Upper lobe of left lung (tissue), 6 donors: ENCODE measurements at places on chromosomes 11 and 22. TPM values are rescaled to one million over a fixed set of nuclear protein-coding genes. Genes with fewer than 3 reads are reported as not detected.

Gene NEFH
- total RNA-seq: 0.26 TPM

Gene GSTT2B
- total RNA-seq: 19.8 TPM

DNA sequence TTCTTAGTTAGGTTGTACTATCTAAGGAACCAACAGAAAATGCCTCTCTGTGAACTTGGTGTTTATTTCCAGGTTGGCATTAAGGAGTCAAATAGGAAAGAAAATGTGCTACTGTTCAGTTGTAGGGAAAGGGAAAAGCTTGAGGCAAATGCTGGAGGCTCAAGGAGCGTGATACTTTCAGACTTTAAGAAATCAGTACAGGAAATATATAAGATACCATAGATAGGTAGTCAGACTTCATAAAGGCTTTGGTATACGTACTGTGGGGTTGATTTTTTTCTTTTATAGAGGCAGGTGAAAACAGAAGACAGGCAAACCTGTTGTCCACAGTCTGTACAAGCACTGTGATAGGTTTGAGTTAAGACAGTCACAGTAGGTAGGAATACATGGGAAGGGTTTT, 30.8 kb downstream of the EP300 start:
- no peak for DNase-seq

GRCh38 chr11:44758983-44759382, 32.2 kb downstream of the TSPAN18 start:
- no peak for DNase-seq

DNA sequence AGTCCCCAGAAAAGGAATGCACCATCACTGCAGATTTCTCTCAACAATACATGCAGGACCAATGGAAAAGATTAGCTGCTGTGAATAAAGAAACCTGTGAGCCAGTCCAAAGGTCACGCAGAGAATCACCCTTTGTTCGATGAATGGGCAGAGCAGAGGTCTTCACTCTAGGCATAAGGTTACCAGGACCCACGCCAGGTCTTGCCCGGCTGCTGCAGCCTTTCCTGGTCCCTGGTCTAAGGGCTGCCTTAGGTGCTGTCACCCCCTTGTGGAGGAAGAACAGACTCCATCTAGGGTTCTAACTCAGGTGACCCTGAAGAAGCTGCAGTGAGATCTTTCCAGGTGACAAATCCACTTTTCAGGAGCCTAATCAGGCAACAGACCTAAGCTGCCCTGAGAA, 29.0 kb upstream of the NAP1L4 start:
- DNase-seq: no peak

DNA sequence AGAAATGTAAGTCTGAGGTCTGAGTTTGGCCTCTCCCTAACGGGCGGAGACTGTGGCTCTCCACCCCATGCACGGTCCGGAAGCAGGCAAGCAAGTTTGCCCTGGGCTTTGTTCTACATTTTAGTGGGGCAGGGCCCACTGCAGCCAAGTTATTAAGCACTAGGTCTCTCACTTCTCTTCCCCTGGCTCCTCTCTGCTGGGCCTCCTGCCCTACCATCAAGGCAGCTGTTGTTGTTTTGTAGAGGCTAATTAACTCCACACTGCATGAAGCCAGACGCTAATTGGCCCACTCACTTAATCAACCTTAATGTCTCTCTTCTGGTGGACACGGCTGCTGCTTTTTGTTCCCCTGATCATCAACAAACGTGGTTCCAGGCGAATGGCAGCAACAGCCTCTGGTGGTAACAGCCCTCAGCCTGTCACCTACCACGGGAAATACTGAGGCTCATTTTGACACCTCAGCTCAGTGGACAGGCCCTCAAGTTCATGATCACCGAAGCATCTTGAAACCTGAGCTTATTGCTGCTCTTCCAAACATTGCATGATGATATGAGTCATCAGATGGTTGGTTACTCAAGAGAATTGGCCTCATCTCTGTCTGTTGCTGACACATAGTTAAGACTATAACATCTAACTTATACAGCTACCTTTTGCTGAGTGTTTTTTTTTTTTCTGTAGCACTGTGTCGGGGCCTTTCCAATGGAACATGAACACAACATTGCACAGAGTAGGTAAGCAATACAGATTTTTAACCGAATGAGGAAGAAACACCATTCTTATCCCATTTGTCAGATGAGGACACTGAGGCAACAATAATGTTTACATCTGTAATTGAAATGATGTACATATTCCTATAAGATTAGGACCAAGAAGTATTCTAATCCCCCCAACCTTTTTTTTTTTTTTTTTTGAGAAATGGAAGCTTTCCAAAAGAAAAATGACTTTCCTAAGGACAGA, 20.8 kb upstream of the LMO2 start:
- no peak for DNase-seq

GRCh38 chr22:29016067-29016938, 45.3 kb downstream of the C22orf31 start:
- no peak for DNase-seq

Gene CDC45
- 1.8 TPM for total RNA-seq

Gene COMMD9
- 58.8 TPM for total RNA-seq

DNA sequence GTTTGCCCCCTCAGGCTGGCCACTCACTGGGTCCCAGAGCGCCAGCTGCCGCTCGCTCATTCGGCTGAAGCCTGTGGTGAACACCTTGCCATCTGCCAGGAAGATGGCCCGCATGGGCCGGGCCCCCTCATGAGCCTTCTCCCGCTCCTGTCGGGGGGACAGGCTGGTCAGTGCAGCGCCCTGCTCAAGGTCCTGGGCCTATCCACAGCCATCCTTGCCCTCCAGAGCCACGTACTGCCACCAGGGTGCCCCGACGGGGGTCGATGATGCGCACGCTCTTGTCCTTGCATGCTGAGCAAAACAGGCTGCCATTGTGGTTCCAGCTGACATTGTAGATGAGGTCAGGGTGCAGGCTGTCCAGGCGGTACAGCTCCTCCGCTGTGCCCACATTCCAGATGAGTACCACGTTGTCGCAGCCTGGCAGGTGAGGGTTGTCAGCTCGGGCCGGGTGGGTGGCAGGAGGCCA, 2.1 kb downstream of the CORO1B start:
- peak; percentile 83 for DNase-seq

DNA sequence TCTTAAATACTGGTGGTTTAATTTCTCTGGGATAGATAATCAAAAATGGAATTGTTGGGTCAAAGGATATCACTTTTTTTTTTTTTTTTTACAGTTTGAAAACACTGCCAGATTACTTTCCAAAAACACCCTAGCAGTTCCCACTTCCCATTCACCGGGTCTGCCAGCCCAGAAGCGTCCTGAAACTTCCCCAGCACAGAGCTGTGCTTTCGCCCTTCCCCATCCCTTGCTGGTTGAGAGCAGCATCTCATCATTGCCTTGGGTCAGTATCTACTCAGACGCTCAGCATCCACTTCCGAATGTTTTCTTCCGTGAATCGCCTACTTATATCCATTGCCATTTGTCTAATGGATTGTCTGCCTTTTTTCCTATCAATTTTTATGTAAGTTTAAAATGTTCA, 5.5 kb downstream of the CERK start:
- no peak for DNase-seq

- DNase-seq: peak; percentile 77
These were observed 10.9 kb downstream of the ASCL2 start for GRCh38 chr11:2259466-2259830.

- DNase-seq: no peak
These were observed 1.5 kb downstream of the ZNRF3 start for GRCh38 chr22:28884747-28885350.

DNA sequence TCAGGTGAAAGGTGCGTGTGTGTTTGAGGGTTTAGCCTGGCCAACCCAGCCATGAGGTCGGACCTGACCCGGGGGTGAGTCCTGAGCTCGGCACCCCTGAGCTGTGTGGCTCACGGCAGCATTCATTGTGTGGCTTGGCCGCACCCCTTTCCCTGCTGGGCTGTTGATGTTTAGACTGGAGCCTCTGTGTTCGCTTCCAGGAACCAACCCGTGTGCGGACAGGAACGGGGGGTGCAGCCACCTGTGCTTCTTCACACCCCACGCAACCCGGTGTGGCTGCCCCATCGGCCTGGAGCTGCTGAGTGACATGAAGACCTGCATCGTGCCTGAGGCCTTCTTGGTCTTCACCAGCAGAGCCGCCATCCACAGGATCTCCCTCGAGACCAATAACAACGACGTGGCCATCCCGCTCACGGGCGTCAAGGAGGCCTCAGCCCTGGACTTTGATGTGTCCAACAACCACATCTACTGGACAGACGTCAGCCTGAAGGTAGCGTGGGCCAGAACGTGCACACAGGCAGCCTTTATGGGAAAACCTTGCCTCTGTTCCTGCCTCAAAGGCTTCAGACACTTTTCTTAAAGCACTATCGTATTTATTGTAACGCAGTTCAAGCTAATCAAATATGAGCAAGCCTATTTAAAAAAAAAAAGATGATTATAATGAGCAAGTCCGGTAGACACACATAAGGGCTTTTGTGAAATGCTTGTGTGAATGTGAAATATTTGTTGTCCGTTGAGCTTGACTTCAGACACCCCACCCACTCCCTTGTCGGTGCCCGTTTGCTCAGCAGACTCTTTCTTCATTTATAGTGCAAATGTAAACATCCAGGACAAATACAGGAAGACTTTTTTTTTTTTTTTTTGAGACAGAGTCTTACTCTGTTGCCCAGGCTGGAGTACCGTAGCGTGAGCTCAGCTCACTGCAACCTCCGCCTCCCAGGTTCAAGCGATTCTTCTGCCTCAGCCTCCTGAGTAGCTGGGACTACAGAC, 53.9 kb upstream of the PPP6R3 start:
- DNase-seq: peak; percentile 62

Gene NCAM1
- total RNA-seq: 1.4 TPM

DNA sequence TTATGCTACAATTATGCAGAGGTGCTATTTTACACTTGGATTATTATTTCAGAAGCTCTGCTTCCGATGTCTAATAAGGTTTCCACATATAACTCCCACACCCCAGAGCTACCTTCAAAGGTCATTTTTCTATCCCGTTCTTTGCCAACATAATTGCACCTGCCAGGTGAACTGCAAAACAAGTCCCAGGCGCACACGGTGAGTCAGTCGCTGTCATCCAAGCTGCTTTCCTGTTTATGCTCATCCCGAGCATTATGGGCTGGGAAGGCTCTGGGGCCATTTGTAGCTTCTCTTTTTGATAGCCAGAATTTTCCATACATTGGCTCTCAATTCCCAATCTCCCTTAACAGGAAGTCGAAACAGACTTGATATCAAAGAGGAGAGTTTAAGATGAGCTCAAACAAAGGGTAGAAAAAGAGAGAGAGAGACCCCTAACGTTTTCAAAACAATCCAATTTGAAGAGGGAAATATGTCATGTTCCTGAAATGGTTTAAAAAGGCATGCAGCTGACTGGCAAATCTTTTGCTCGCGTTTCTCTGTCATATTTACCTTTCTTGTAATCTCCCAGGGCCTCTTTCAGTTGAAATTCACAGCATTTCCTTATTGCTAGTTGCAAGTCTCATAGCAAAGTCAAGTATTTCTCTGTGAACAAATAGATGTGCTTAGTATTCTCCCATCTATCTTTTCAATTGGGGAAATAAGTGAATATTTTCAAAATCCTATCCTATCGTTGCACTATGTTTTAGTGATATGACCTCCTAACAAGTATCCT, 815.9 kb downstream of the KCNA4 start:
- DNase-seq: no peak

Gene HIC2
- total RNA-seq: 4.7 TPM

Gene RAG2
- not detected for total RNA-seq

Gene THRSP
- not detected for total RNA-seq

- DNase-seq: no peak
These were observed 848 bp upstream of the PTPRCAP start for GRCh38 chr11:67438158-67438902.

Gene OR52N4
- not detected for total RNA-seq

DNA sequence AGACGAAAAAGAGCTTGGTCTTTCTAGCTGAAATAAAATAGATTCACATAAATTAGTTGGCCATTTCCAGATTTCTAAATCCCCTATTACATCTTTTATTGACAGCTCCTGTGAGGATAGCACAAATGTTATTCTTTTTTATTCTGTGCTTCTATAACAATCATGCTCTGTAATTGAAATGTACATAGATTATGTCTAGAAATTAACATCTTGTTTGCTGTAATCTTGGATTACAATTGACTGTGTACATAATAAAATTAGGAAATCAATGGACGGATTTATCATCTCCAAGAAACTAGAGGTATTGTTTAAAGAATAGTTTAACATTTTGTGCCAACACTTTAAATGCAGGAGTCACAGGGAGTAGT, 31.2 kb downstream of the IMMP1L start:
- DNase-seq: no peak

GRCh38 chr22:19064354-19065054, 57.7 kb downstream of the DGCR2 start:
- DNase-seq: peak; percentile 12

Gene ABCC8
- 5.2 TPM for total RNA-seq

Gene MOV10L1
- total RNA-seq: 3.1 TPM

DNA sequence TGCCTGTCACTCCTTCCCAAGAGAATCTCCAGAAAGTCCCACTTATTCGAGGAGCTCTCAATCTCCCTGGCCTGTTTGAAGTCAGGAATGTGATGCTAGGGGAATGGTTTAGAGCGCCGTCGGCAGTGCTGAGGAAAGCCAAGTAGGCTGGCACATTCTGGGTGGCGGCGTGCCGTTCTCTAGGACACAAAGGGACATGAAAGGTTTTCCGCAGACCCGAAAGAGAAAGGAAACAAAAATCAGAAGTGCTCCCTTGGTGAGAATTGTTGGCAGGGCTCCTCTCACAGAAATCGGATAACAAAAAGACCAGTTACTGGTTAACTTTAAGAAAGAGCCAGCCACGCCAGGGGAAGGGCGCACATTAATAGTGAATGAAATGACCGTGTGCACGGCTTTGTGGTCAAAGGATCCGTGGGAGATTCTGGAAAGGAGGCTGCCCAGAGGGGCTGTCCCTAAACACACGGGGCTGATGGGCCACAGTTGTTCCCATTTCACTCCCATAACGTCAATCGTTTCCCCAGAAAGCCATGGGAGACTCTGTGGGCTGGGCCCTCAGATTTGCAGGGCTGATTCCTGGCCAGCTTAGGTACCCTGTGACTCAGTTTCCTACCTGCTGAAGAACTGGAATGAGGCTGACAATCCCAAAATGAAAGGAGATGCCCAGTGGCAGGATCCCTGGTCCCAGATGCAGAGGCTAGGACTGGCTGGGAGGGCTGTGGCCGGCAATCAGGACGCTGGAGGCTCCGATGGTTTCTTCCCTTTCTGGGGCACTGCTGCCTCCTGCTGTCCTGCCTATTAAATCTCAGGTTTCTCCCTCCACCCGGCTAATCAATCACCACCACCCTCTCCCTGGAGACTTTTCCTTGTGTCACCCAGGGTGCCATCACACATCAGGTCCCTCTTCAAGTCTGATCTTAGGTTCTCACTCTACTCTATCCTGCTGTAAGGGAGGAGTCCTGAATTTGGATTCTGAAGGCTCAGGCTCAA, 82.3 kb downstream of the RCN1 start:
- peak; percentile 44 for DNase-seq

GRCh38 chr11:118339281-118339961, 3.1 kb downstream of the CD3D start:
- no peak for DNase-seq

DNA sequence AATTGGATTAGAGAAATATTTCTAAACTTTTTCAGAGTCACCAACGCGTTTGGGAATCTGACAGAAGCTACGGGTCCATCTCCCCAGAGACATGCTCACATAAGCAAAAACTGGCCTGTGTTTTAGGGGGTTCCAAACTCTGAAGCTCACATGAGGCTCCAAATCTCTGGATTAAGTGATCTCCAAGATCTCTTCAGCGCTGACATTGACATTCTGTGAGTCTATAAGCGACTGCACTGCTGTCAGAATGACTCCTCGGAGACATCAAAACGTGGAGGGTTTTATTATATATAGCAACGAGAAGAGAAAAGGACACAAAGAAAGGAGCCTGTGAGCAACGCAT, 642 bp upstream of the SIK2 start:
- no peak for DNase-seq

Gene PRAME
- total RNA-seq: 1.3 TPM

- DNase-seq: no peak
These were observed 104.6 kb upstream of the SORL1-AS1 start for GRCh38 chr11:121557348-121557747.
